ENCODE measurements at places on chromosomes 5 and 9.

DNA sequence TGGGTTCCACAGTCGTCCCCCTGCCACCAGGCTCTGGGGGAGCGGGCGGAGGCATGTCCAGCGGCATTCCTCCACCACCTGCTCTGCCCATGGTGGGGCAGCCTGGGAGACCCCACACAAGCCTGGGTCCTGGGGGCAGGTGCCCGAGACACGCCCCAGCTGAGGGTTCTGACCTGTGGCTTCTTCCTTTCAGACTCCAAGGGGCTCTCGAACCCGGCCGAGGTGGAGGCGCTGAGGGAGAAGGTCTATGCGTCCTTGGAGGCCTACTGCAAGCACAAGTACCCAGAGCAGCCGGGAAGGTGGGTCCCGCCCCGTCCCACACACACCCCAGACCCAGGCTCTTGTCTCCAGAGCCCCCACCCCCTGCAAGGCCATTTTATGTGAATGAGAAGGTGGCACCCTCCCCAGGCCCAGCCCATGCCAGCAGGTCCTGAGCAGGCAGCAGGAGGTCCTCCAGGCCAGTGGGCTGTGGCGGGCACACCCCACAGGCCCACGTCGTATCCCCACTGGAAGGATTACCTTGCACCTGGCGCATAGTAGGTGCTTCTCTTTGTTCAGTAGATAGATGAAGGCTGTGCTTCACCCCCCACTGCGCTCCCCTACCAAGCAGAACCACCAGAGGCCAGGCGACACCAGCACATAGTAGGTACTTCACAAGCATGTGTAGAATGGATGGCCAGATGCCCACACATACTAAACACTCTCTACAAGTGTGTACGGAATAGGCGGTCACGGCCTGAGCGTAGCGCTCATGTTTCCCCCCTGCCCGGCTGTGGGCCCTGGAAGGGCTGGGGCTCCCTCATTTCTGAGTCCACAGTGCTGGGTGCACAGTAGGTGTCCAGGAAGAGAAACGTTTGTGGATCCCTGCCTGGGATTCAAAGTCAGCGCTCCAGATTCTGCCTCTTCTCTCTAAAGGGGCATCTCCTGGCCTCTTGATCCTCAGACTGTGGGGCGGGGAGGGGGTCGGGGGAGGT is 107.9 kb downstream of the RXRA start:
- no peak for DNase-seq

GRCh38 chr5:73215531-73215890 is 42.5 kb downstream of the TMEM174 start:
- DNase-seq: no peak

- no peak for DNase-seq
Observed at GRCh38 chr9:90632647-90633207, 9.9 kb downstream of the DIRAS2 start.

- DNase-seq: no peak
Observed at GRCh38 chr5:139637438-139638089, 10.6 kb upstream of the CXXC5 start.

DNA sequence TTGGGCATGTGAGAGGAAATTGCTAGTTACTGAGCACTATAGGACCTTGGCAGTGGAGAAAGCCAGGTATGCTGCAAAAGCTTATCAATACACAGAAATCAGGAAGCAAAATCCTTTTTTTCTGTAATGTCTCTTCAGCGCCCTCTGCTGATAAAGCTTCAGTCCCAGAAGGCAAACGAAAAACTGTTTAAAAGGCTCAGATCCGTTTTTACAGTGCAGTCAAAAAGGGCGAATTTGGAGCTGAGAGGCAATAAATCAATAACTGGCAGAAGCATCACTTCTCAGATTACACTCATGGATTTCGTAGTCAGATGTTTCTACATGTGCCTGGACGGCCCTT is 1.1 kb upstream of the MAN2A1 start:
- DNase-seq: no peak

DNA sequence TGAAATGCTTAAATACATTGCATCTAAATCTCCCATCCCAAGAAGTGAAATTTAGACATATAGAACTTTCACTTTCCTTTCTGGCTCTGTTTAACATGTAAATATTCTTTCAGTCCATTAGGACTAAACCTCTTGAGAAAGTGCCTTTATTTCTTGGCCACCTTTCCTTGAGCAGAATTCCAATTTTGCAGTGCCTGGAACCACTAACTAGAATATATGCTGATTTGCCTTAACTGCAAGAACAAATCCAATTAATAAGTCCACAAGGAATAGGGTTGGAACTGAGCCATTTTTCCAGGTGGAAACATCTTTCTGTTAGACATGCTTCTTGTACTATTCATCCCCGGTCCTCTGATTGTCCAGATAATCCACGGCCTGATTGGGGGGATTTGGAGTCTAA is 478.0 kb downstream of the ENC1 start:
- DNase-seq: no peak

DNA sequence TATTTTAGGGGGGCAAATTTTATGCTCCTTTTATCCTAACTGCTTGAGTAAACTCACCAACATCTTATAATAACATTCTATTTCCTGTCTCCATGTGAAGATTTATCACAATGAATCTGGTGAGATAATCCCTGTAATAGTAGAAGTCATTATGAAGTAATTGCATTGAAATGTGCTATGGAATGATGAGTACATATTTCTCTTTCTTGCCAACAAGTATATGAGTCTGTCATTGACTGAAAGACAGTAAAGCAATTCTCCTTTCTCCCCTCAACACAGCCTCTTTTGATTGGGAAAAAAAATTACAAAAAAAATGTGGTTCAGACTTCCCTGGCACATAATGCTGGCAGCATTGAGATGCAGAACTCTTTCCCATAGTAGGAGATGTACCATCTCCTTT is 459.2 kb upstream of the RGMB start:
- DNase-seq: no peak

GRCh38 chr5:166709691-166710090 is 1581.8 kb upstream of the WWC1 start:
- no peak for DNase-seq

DNA sequence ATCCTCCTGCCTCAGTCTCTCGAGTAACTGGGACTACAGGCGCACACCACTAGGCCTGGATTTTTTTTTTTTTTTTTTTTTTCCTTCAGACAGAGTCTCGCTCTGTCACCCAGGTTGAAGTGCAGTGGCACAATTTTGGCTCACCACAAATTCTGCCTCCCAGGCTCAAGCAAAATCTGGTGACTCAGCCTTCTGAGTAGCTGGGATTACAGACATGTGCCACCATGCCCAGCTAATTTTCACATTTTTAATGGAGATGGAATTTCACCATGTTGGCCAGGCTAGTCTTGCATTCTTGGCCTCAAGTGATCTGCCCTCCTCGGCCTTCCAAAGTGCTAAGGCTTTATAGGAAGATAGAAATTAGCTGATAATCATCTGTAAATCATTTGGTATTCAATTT is 43.9 kb downstream of the NSA2 start:
- DNase-seq: no peak

DNA sequence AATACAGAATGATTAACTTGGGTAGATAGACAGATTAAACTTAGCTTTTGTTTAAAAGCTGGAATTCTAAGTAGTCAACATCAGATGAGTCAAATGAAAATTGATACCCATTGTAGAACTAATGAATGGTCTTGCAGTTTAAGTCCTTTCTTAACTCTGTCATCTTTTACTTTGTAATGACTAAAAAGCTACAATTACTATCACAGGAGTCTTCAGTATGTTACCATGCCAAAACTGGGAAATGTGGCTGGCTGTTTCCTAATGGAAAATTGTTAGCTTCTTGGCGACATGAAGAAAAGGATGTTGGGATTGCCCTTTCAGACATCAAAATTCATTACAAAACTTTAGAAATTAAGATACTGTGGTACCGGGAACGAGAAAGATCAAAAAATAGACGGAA is 20.2 kb upstream of the ANXA1 start:
- no peak for DNase-seq

GRCh38 chr9:124793015-124793541 is 16.1 kb downstream of the OLFML2A start:
- DNase-seq: no peak

DNA sequence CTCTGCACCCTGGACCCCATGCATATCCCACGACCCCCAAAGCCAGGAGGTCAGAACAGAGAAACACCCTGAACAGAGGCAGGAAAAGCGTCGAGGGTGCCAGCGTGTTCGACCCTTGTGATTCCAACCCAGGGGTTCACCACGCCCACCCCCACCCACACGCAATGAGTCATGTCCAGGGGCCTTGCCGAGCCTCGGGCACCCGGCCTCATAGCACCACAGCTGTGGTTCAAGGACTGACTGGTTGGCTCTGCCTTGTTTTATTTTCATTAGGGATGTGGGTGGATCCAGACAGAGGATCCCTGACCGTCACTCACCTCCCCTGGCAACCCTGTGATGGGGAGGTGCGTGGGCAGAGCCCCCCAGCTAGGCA is 9.5 kb upstream of the QSOX2 start:
- DNase-seq: no peak

DNA sequence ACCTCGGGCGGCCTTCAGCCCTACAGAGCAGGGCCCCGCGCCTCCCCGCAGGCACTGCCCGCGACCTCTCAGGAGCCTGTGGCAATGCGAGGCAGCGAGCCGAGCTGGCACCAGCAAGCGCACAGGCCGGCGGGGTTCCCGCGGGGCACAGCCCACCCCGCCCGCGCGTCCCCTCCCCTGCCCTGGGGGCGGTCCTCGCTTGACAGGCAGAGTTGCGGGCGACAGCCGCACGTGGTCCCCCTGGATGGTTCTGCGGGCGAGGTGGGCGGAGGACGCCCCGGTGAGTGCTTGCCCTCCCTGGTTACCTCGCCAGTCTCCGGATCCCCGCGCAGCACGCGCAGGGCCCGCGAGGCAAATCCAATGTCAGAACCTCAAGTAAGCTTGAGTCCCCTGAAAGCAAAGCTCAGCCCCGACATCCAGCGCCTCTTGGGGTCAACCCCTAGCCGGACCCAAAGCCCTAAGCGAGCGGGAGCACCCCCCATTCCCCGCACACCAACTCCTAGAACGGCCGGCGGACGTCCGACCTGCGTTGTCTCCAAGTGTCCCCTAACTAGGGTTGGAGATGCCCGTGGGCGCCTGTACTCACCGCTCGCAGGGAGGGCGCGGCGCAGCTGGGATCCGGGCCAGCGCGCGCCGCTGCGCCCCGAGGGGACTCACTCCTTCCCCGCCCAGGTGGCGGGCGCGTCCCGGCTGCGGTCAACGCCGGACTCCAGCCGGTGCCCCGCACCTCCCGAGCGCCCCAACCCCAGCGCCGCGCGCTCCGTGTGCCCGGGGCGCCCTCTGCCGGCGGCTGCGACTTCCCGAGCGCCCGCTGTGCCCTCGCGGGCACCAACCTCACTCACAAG is at the start of gene DRD1:
Gene DRD1 (minus strand): TSS at position 123 of the 845 bp plus-strand sequence. CDS start 1,083 bp downstream, outside the sequence.
- no peak for DNase-seq

DNA sequence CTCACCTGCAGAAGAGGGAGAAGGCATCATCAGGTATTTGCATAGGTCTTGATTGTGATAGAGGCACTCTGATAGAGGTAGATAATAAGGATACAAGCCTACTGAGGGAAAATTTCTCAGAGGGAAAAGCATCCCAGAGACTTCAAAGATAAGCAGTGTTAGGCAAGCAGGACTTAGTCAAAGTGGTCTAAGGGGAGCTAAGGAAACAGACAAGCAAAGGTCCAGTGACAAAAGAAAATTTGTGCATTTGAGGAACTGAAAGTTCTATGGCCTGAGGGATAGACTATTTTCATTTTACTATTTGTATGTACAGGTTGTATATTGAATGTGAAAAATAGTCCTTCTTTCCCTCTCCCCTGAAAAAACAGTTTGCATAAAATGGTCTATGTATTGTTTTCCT is 27.4 kb downstream of the OXCT1 start:
- no peak for DNase-seq

DNA sequence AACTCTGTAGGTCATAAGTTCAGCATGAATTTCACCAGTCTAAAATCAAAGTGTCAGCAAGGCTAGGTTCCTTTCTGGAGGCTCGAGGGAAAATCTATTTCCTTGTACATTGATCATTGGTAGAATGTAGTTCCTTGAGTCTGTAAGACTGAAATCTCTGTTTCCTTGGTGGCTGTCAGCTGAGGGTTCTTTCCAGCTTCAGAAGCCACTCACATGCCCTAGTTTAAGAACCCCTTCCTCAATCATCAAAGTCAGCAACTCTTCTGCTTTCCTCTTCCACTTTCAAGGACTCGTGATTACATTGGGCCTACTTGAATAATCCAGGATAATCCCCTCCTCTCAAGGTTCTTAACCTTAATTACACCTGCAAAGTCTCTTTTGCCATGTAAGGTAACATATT is 4.9 kb upstream of the SCAMP1 start:
- DNase-seq: no peak

- no peak for DNase-seq
Observed at GRCh38 chr9:32698706-32699277, 63.3 kb upstream of the TAF1L start.

- no peak for DNase-seq
Observed at GRCh38 chr5:78063495-78063894, 231.0 kb downstream of the AP3B1 start.

DNA sequence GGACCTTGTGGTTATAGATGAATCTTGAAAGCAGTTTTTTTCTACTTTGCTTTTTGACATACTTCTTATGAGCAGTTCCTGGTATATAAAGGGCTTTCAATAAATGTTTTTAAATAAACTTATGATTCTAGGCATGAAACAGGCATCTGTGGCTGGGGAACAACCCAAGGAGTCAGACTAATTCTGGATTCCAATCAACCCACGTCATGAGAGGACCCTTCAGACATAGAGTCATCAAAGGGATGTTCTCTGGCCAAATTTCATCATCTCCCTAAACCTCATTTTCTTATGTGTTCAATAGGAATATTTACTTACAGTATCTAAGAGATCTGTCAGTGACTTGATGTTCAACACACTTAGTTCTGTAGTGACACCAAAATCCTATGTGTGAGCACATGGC is 243.8 kb upstream of the ZNF462 start:
- no peak for DNase-seq

All from iPS DF 19.7 (cell line).